ENCODE measurements at places on chromosomes 6 and 20. TPM values are rescaled to one million over a fixed set of nuclear protein-coding genes. Genes with fewer than 3 reads are reported as not detected.

- no peak overlapping the region for H3K27ac ChIP-seq
- peaks cover 6% of the 10 kb centered on the region for H3K4me1 ChIP-seq
- no peak for DNase-seq
- H3K27me3 ChIP-seq, result no peaks in the 10 kb centered on the region
These were observed 491 bp upstream of the ITCH start for GRCh38 chr20:34362502-34363061.

UBD gene
- not detected for total RNA-seq

IL17A gene
- not detected for total RNA-seq

GRCh38 chr20:18323705-18324104 is 35.4 kb downstream of the ZNF133 start:
- H3K27ac ChIP-seq, result peak overlapping the region; percentile 67
- H3K27me3 ChIP-seq, result no peaks in the 10 kb centered on the region
- peak overlapping the region; percentile 41 for H3K4me3 ChIP-seq
- no peaks in the 10 kb centered on the region for H3K36me3 ChIP-seq
- DNase-seq, result peak; percentile 27

DNA sequence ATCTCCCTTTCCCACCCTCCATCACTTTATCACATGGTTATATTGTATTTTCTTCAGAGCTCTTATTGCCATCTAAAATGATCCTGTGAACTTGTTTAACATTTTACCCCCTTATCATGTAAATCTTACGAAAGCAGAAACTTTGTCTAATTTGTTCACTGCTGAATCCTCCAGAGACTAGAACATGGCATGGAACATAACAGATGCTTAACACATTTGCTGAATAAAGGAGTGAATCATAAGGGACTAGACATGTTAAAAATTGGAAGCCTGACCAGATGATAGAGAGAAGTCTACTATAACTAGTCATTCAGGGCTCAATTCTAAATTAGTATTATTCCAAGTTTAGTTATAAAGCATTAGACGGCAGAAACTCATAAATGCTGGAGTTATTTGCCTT is 73.3 kb downstream of the MAN1A1 start:
- no peak overlapping the region for H3K27ac ChIP-seq
- H3K36me3 ChIP-seq, result no peaks in the 10 kb centered on the region
- H3K27me3 ChIP-seq, result no peaks in the 10 kb centered on the region
- H3K4me1 ChIP-seq, result no peaks in the 10 kb centered on the region
- no peak overlapping the region for H3K4me3 ChIP-seq

DNA sequence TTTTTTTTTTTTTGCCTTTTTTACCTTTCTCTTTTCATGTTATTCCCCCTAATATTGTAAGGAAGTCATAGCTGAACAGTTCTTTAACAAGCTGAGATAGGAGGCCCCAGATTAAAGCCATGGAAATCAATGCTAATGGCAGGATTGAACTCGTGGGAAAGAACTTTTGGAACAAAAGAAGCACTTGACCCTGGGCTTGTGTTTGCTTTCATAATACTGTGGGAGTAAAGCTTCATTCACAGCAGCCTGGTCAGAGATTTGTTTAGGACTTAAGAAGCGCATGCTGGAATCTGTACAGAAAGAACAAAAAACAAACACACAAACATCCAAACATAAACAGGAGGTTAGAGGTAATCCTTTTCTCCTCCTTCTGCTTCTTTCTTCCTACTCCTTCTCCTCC is 5.1 kb downstream of the HEY2 start:
- no peak overlapping the region for H3K4me3 ChIP-seq
- H3K27me3 ChIP-seq, result no peaks in the 10 kb centered on the region
- H3K36me3 ChIP-seq, result no peaks in the 10 kb centered on the region
- H3K27ac ChIP-seq, result no peak overlapping the region

CUL9 gene
- total RNA-seq, result 10.5 TPM

DNA sequence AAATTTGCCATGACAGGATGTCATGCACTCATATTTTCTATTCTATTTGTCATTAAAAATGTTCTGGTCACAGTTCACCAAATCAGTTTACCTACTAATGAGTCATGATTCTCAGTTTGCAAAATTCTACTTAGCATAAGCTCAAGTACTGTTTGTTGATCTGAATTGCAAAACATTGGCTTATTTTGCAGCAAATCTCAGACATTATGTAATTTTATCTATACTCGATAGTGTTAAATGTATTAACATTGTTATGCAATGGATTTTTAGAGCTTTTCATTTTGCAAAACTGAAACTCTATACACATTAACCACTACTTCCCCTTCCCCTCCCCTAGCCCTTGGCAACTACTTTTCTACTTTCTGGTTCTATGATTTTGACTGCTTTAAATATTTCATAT is 213.8 kb upstream of the ZFP64 start:
- H3K27ac ChIP-seq, result no peak overlapping the region
- no peaks in the 10 kb centered on the region for H3K36me3 ChIP-seq
- no peaks in the 10 kb centered on the region for H3K27me3 ChIP-seq
- H3K4me1 ChIP-seq, result no peaks in the 10 kb centered on the region
- DNase-seq, result no peak

SEL1L2 gene
- total RNA-seq, result not detected

- H3K4me1 ChIP-seq, result peaks cover 15% of the 10 kb centered on the region
- no peaks in the 10 kb centered on the region for H3K27me3 ChIP-seq
- H3K36me3 ChIP-seq, result no peaks in the 10 kb centered on the region
- no peak overlapping the region for H3K4me3 ChIP-seq
- H3K27ac ChIP-seq, result no peak overlapping the region
- no peak for DNase-seq
These were observed 38.9 kb downstream of the BICRAL start for GRCh38 chr6:42820512-42821340.

- H3K36me3 ChIP-seq, result no peaks in the 10 kb centered on the region
- H3K4me3 ChIP-seq, result no peak overlapping the region
- peaks cover 3% of the 10 kb centered on the region for H3K27me3 ChIP-seq
- DNase-seq, result no peak
These were observed 50.4 kb downstream of the NOL4L start for GRCh38 chr20:32534661-32535240.

- H3K36me3 ChIP-seq, result no peaks in the 10 kb centered on the region
- no peak overlapping the region for H3K27ac ChIP-seq
- H3K4me1 ChIP-seq, result peaks cover 4% of the 10 kb centered on the region
- no peaks in the 10 kb centered on the region for H3K27me3 ChIP-seq
These were observed 147.4 kb downstream of the MOXD1 start for GRCh38 chr6:132253906-132254305.

RFX6 gene
- not detected for total RNA-seq

IRF4 gene
- total RNA-seq, result 2.1 TPM
